Ovary (tissue), 10 donors: ENCODE measurements at places on chromosomes 2 and 18.

DNA sequence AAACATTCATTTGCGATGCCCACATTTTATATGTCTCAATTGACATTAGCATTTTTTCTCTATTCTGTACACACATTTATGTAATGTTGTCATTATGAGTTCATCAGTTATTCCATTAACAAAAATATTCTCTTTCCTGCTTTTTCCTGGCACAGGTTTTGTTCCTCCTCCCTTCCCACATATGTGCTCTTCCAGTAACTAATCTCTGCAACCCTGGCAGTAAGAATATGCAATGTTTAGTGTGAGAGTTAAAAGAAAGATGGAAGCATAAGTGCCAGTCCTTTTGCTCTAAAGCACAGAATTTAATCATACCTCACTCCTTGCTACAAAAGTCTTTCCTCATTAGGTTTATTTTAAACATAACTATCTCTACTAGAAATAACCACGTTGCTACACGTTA is 155.8 kb upstream of the ERBB4 start:
- no peak for DNase-seq

DNA sequence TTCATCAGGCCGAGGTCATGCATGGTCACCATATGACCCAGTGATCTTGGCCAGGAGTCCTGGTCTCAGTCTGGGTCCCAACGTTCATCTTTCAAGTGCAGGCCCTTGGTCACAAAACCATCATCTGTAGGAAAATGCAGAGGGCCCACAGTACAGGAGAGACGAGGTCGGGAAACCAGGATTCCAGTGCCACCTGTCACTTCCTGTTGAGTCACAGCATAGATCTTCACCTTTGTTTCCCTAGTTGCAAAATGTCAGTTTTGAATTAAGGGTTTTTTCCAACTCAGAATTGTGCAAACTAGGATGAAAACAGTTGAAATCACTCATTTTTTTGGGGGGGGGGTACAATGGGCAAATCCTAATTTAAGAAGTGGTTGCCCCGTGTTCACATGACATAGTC is 162.2 kb downstream of the INSIG2 start:
- no peak for DNase-seq

GRCh38 chr2:85945172-85945571 is 56.4 kb upstream of the ST3GAL5 start:
- DNase-seq = no peak

- DNase-seq = no peak
These were observed 33.2 kb upstream of the CWC22 start for GRCh38 chr2:180040146-180040925.

DNA sequence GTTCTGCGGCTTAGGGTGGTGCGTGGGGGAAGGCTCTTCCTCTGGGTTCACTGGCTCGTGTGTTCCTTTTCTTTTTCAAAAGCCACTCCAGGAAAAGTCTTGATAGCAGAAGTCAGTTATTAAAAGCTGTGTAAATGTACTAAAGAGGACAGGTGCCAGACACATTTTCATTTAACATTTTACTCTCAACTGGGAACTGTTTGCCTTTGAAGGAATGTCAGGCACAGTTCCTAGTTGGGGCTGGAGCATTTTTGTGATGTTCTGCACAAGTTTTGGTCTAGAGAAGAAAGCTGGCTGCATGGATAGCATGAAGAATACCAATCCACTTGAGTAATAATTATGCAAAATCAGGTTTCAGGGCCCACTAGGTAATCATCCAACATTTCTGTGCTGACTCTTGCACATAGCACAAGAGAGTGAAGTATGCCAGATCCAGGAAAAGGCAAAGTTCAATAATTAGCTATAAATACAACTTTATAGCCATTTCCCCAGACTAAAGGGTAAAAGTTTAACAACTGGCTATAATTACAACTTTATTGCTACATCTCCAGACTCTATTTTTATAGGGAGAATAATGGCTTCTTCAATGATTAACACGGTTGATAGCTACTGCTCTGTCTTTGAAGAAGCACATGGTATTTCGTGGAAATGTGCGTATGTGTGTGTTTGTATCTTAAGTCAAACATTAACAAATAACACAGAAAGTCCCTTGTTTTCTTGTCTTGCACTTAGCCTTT is 16.2 kb downstream of the SCYGR8 start:
- DNase-seq = no peak

- no peak for DNase-seq
These were observed 88.5 kb upstream of the APCDD1 start for GRCh38 chr18:10365901-10366300.

DNA sequence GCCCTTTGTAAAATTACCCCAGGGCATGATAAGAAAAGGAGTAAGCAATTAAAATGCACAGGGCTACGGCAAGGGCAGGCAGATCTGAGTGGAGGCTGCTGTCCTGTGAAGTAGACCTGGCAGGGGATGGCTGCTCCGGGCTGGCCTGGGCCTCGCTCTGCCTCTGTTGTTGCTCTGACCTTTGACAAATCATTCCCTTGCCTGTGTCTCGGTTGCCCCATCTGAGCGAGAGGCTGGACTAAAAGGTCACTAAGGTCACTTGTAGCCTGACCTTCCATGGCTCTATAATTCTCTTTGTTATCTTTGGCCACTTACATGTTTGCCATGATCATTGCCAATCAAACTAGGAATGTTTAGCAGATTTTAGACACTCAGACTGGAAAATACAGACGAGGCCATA is 118.1 kb downstream of the KLHL29 start:
- no peak for DNase-seq

- DNase-seq = no peak
These were observed 114.9 kb downstream of the SPP2 start for GRCh38 chr2:234165421-234165820.

DNA sequence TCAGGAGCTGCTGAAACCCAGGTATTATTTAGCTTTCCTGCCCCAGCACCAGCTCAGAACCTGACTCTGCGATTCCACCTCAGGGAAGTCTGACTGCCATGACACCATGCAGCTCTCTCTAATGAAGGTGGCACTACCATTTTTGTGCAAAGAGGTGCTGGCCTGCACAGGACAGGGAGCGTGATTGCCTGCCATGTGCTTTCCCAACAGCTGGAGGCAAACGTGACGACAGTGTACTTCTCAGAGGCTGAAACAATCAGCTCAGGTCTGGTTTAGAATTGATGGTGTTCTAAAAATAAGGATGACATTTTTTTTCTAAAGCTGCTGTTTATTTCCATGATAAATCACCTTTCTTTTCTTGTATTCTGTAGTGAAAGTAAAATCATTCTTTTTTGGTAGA is 75.2 kb upstream of the TTC39C start:
- DNase-seq = no peak

GRCh38 chr18:6661692-6662415 is 67.7 kb upstream of the ARHGAP28 start:
- DNase-seq = no peak

DNA sequence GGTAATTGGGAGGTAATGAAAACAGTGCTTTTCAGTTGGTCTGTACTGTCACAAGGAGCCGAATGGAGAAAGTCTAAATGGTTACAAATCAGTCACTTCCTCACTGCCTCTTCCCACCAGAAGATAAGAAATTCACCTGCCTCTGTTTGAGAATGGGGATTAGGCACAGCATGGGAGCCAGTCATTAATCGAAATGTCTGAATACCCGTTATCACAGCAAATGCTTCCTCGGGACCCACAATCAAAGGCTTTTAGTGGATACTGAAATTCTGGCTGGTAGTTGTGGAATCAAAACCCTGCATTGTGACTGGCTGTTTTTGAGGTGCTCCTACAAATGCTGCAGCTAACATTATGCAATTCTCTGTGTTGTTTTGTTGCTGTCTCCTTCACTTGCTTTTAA is 461.0 kb upstream of the MEX3C start:
- DNase-seq = no peak

DNA sequence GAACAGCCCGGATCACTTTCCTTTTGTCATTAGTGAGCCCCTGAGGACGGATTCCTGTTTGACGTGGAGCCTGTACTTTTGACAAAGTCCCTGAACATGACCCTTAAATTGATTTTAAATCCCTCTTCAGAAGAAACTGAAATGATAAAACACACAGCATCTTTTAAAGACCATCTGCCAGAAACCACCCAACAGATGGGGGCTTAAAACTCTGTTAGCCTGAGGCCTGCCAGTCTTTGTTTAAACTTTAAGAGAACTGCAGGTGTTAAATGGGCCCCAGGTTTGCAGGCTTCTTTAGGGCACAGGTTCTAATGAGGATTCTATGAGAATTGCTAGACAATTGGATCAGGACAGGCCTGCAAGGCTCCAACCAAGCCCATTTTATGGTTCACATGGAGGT is 177.9 kb downstream of the ALK start:
- no peak for DNase-seq

GRCh38 chr2:2842466-2842865 is 511.4 kb upstream of the MYT1L start:
- no peak for DNase-seq

- no peak for DNase-seq
These were observed 1802.2 kb upstream of the PIK3C3 start for GRCh38 chr18:40152859-40153258.

- DNase-seq = no peak
These were observed 15.7 kb upstream of the CDH7 start for GRCh38 chr18:65735155-65735554.

DNA sequence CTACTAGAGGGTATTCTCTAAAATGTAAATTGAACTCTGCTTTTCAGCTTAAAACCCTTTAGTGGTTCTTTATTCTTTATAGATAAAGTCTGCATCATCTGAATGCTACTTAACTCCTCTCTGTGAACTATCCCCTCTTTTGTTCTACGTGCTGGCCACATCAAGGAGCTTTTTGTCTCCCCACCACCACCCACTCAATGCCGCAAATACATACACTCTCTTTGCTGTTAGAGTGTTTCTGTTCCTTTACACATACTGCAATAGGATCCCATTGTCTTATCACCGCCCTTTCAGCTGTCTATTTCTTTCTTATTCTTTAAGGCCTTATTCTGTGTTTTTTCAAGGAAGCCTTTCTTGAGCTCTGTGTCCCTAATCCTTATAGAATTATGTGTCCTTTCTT is 83.3 kb downstream of the EML4 start:
- no peak for DNase-seq

DNA sequence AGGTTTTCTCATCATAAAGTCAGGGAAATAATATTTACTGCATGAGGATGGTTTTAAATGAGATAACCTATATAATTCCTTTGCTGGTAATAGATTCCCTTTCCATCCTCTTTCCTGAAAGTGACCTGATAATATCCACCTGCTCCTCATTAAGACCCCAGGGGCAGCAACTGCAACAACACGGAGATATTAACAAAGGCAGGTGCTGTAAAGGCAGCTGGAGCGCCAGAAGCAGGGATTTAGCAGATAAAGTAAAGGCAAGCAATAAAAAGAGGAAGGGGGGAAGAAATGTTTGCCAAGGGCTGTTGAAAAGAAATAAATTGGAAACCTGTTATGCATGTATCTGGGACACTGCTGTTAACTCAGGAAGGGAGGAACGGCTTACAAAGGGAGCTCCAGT is 472.6 kb upstream of the KLHL29 start:
- no peak for DNase-seq

DNA sequence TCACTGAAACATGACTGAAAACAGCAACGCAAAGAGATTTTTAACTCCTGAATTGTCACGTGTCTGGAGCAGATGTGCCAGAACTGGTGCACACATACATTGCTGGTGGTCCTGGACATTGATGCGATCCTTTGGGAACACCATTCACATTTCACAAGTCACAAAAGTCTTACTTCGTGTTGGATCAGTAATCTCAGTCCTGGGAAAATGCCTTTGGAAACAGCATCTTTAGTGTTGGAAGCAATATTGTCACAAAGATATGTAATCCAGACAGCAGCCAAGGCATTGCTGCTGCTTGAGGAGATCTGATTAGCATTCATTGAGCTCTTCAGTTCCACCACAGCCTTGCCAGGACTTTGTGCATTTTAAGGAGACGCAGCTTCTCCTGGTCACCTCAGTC is 126.2 kb upstream of the SH3BP4 start:
- no peak for DNase-seq

- no peak for DNase-seq
These were observed 10.5 kb upstream of the EPAS1 start for GRCh38 chr2:46286715-46287114.

DNA sequence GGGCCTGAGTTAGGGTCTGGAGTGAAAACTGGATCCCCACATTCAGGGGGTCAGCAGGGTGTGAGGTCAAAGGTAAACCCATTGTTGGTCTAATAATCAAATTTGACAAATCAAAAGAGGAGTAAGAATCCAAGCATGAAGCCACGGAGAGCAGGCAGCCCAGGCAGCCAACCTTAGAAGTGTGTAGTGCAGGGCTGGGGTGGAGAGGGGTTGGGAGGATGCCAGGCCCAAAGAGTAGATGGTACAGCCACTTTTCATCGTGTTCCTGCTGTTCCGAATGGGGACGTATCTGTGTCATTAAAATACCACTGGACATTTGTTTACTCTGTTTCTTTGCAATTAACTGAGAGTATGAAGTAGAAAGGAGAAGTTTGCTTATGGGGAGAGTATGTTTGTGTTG is 16.5 kb upstream of the SPTBN1 start:
- DNase-seq = no peak

GRCh38 chr18:48219037-48219809 is 190.0 kb downstream of the ZBTB7C start:
- DNase-seq = no peak

GRCh38 chr2:86335865-86336674 is 1.4 kb downstream of the REEP1 start:
- DNase-seq = no peak

DNA sequence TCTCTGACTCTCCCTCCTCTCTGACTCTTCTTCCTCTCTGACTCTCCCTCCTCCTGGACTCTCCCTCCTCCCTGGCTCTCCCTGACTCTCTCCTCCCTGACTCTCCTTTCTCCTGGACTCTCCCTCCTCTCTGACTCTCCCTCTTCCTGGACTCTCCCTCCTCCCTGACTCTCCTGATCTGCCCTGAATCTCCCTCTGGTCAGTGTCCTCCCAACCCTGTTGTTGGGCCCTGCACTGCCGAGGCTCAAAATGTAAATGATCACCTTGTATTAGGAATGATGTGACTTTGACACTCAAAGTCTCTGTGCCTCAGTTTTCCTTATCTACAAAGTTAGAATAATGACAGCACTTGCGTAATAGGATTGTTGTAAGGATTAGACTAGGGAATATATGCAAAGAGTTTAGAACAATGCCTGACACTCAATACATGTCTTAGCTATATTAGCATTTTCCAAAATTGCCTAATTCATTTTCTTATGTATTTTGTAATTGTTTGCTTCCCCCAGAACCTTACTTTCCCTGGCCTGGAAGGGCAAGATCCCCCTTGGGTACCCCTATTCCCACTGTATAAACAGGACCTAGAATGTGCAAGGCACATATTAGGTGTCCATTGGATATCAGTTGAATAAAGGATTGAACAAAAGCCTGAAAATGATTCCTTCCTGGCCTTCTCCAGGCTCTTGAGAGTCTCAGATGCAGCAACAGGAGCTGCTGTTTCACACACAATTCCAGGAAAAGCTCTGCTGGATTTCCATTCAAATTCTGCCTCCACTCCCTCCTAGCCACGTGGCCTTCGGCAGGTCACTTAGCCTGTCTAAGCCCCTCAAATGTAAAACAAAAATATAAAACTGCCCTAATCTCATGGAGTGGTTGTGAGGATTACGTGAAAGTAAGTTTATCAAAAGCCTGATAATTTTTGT is 170.1 kb downstream of the INHBB start:
- DNase-seq = no peak

GRCh38 chr18:697800-698199 is 14.6 kb downstream of the ENOSF1 start:
- no peak for DNase-seq

DNA sequence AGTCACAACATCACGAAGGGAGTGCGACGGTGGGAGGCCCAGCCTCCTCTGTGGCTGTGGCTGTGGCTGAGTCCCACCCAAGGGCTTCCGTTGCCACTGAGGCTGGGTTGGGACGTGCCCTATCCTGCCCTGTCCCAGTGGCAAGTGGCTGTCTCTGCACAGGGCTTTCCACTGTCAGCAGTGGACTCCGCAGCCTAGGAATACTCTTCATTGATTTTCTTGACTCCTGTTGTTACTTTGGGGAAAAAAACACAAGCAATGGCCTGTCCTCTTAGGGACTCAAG is 122.7 kb downstream of the RAB3GAP1 start:
- no peak for DNase-seq
